ENCODE measurements at places on chromosomes 11 and 22. TPM values are rescaled to one million over a fixed set of nuclear protein-coding genes. Genes with fewer than 3 reads are reported as not detected.

- H3K27ac ChIP-seq, result no peak overlapping the region
- no peak overlapping the region for H3K4me3 ChIP-seq
- H3K36me3 ChIP-seq, result no peaks in the 10 kb centered on the region
Observed at GRCh38 chr11:125443767-125444311, 52.2 kb downstream of the FEZ1 start.

DNA sequence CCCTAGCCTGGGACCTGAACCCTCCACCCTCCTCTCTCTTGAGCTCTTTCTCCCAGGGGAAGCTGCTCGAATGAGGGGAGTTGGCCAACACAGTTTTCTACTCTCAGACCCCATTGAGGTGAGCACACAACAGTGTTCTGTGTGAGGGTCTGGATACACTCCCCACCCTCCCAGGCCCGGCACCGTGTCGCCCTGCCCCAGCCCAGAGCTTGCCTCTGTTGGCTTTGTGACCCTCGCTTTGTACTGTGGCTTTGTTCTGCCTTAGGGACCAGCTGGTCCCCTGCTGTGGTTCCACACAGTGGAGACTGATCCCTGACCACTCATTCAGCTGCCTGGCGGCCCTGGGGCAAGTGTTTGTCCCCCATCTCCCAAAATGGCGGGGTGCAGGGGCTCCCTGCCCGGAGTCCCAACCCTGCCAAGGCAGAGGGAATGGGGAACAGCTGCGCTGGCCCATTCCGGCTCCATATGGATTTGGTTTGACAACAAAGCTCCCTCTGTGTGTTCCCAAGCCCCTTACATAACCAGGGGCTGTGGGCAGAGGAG is 8.3 kb downstream of the ST3GAL4 start:
- H3K36me3 ChIP-seq, result no peaks in the 10 kb centered on the region
- H3K4me1 ChIP-seq, result no peaks in the 10 kb centered on the region
- DNase-seq, result no peak
- no peaks in the 10 kb centered on the region for H3K27me3 ChIP-seq
- no peak overlapping the region for H3K4me3 ChIP-seq

DNA sequence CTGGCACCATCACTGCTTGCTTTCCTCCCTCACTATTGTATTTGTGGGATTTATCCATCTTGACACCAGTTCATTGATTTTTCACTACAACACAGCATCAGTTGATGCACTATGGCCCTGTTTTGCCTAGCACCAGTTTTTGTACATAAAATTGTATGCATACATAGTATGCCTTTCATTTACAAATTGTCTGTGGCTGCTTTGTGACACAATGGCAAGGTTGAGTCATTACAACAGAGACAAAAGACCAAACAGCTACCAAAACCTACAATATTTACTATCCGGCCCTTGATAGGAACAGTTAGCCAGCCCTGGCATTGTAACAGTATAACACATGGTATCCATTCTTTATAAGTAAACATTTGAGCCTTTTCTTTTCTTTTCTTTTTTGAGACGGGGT is 150.3 kb downstream of the LDLRAD3 start:
- no peaks in the 10 kb centered on the region for H3K36me3 ChIP-seq
- no peak for DNase-seq
- H3K27me3 ChIP-seq, result no peaks in the 10 kb centered on the region

DNA sequence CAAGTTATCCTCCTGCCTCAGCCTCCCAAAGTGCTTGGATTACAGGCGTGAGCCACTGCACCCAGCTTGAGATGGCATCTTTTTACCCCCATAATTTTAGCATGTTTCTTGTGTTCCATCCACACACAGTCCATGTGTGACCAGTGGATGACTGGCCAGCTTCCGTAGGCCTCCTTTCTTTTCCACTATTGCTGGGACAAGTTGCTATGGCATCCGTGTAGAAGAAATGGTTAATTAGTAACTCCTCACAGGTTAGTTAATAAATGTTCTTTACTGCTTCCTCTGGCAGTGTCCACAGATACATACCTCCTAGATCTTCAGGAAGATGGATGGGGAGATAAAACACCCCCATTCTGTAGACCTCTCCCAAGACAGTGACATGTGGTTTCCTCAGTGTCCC is 154.3 kb upstream of the RASSF10 start:
- no peak overlapping the region for H3K27ac ChIP-seq

DNA sequence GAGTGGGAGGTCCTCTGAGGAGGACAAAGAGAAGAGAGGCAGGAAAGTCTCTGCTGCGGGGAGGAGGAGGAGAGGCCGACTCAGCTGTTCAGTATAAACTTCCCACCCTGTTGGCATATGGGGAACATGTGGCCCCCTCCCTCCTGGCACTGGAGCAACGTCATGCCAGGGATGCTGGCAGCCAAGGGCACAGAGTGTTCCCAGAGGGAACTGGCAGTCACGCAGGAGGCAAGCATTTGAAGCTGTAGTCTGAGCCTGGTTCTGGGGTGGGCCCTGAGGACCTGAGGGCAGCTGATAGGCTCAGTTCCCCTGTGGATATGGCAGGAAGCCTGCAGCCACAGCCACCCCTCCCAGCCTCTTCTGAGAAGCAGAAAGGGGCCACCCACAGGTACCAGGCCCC is 67.1 kb upstream of the TSPAN18 start:
- H3K36me3 ChIP-seq, result no peaks in the 10 kb centered on the region
- H3K4me1 ChIP-seq, result peaks cover 14% of the 10 kb centered on the region
- no peaks in the 10 kb centered on the region for H3K27me3 ChIP-seq
- no peak for DNase-seq

- DNase-seq, result no peak
- no peaks in the 10 kb centered on the region for H3K4me1 ChIP-seq
- no peaks in the 10 kb centered on the region for H3K36me3 ChIP-seq
Observed at GRCh38 chr11:45269678-45270077, 16.5 kb downstream of the SYT13 start.

GRCh38 chr22:44473580-44473979 is 24.5 kb downstream of the RTL6 start:
- H3K27me3 ChIP-seq, result no peaks in the 10 kb centered on the region
- no peaks in the 10 kb centered on the region for H3K36me3 ChIP-seq
- no peak overlapping the region for H3K27ac ChIP-seq
- DNase-seq, result no peak
- H3K4me3 ChIP-seq, result no peak overlapping the region

GRCh38 chr11:65440831-65441499 is 18.4 kb downstream of the NEAT1 start:
- H3K27ac ChIP-seq, result no peak overlapping the region
- no peak for DNase-seq
- H3K4me3 ChIP-seq, result no peak overlapping the region
- peaks cover 19% of the 10 kb centered on the region for H3K36me3 ChIP-seq
- peaks cover 16% of the 10 kb centered on the region for H3K4me1 ChIP-seq

Gene SLC43A3
- 434 TPM for total RNA-seq

GRCh38 chr11:44997566-44997965 is 46.9 kb upstream of the TP53I11 start:
- DNase-seq, result no peak
- no peak overlapping the region for H3K4me3 ChIP-seq
- H3K27me3 ChIP-seq, result no peaks in the 10 kb centered on the region
- no peak overlapping the region for H3K27ac ChIP-seq
- H3K36me3 ChIP-seq, result no peaks in the 10 kb centered on the region

Gene RBX1
- 88.3 TPM for total RNA-seq

- H3K4me1 ChIP-seq, result peaks cover 43% of the 10 kb centered on the region
- H3K27me3 ChIP-seq, result no peaks in the 10 kb centered on the region
- peak overlapping the region; percentile 50 for H3K27ac ChIP-seq
- DNase-seq, result peak; percentile 49
- H3K36me3 ChIP-seq, result peaks cover 53% of the 10 kb centered on the region
- H3K4me3 ChIP-seq, result peak overlapping the region; percentile 97
Observed at GRCh38 chr11:65506290-65506771, 7.5 kb downstream of the MALAT1 start.

DNA sequence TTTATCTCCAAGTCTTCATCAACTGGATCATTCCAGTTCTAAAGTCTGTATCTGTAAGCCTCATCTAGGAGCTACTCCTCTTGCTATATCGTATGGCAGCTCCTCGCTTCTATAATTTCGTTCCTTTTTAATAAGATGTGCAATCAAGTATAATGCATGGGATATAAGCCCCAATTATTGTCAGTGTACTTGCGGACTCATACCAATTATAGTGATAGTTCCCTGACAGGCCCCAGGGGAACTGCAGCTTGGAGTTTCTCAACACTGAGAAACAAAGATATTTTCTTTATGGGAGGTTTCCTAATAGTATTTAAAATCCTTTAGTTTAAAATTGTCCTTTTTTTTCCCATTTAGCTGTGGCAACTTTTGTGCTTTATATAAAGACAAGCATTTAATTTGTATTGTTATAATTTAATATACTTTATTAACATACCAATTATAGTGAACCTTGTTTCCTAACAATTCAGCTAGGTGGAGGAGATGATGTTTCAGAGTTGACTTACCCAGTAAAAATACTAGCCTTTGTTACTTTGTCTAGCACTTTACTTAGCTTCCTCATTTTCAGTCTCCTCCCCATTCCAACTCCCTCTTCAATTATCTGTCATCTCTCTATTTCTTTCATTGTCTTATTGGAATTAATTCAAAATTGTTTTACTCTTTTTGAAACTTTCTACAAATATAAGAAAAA is 25.3 kb upstream of the DDX17 start:
- DNase-seq, result no peak
- no peaks in the 10 kb centered on the region for H3K36me3 ChIP-seq
- peak overlapping the region; percentile 23 for H3K4me3 ChIP-seq
- peaks cover 14% of the 10 kb centered on the region for H3K4me1 ChIP-seq
- H3K27ac ChIP-seq, result no peak overlapping the region
- no peaks in the 10 kb centered on the region for H3K27me3 ChIP-seq

- H3K36me3 ChIP-seq, result no peaks in the 10 kb centered on the region
- no peak for DNase-seq
- H3K4me1 ChIP-seq, result peaks cover 35% of the 10 kb centered on the region
- no peak overlapping the region for H3K4me3 ChIP-seq
- no peak overlapping the region for H3K27ac ChIP-seq
Observed at GRCh38 chr11:69301081-69301454, 7.1 kb downstream of the MYEOV start.

Gene AQP11
- total RNA-seq, result 0.50 TPM

GRCh38 chr11:123194337-123195187 is 486 bp downstream of the CLMP start:
- no peak for DNase-seq
- H3K4me1 ChIP-seq, result peaks cover 9% of the 10 kb centered on the region
- H3K27me3 ChIP-seq, result peaks cover 24% of the 10 kb centered on the region
- no peak overlapping the region for H3K4me3 ChIP-seq
- no peaks in the 10 kb centered on the region for H3K36me3 ChIP-seq

Gene TBX10
- total RNA-seq, result not detected

- H3K36me3 ChIP-seq, result no peaks in the 10 kb centered on the region
- peaks cover 12% of the 10 kb centered on the region for H3K4me1 ChIP-seq
- H3K27me3 ChIP-seq, result no peaks in the 10 kb centered on the region
Observed at GRCh38 chr22:45586651-45587405, 84.1 kb downstream of the FBLN1 start.

DNA sequence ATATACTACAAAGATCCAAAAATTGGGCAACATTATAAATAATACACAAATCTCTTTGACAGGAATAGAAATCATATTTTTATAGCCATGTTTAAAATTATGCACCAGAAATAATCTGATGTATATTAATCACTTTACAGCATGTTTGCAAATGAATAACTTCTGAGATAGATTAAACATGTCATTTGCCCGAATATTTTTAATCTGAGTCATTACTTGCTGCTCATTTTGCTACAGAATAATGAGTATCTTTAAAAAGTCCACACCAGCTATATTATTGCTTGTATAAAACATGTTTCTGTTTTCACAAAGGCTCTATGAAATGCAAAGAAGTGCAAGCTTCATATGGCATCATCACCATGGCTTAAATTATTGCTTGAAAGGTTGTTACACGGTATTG is 336.8 kb downstream of the GUCY1A2 start:
- H3K36me3 ChIP-seq, result no peaks in the 10 kb centered on the region
- H3K27ac ChIP-seq, result no peak overlapping the region
- no peaks in the 10 kb centered on the region for H3K4me1 ChIP-seq
- H3K4me3 ChIP-seq, result no peak overlapping the region

Gene SLC25A18
- not detected for total RNA-seq

Gene MAPK8IP1
- total RNA-seq, result 1.1 TPM

- H3K36me3 ChIP-seq, result no peaks in the 10 kb centered on the region
- H3K4me1 ChIP-seq, result no peaks in the 10 kb centered on the region
- H3K27me3 ChIP-seq, result no peaks in the 10 kb centered on the region
- no peak overlapping the region for H3K4me3 ChIP-seq
Observed at GRCh38 chr11:86570020-86570419, 102.4 kb downstream of the ME3 start.

DNA sequence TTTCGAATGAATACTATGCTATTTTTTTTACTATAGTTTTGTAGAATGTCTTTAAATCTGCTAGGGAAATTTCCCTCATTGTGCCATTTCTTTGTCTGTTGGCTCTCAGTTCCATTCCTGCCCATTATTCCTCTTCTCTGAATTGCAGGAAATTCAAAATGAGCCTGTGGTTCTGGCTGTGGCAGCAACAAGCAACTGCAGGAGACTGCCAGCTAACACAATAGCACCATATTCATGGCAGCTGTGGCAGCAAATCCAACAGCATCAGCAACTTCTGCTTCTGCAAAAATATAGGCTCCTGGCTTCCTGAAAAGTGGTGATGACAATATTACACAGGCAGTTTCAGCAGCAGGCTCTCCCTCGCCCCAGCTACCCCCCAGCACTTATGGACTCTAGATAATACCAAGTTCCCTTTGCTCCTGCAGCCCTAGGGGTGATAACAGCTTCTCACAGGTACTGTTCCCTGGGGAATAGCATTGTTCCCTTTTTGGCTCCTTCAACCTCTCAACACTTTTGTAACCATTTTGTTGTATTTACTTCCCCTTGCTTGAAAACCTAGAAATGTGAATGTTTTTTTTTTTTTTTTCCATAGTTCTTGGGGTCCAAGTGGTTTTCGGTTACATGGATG is 9.3 kb downstream of the PATE4 start:
- H3K27ac ChIP-seq, result no peak overlapping the region
- no peaks in the 10 kb centered on the region for H3K36me3 ChIP-seq
- no peak overlapping the region for H3K4me3 ChIP-seq

DNA sequence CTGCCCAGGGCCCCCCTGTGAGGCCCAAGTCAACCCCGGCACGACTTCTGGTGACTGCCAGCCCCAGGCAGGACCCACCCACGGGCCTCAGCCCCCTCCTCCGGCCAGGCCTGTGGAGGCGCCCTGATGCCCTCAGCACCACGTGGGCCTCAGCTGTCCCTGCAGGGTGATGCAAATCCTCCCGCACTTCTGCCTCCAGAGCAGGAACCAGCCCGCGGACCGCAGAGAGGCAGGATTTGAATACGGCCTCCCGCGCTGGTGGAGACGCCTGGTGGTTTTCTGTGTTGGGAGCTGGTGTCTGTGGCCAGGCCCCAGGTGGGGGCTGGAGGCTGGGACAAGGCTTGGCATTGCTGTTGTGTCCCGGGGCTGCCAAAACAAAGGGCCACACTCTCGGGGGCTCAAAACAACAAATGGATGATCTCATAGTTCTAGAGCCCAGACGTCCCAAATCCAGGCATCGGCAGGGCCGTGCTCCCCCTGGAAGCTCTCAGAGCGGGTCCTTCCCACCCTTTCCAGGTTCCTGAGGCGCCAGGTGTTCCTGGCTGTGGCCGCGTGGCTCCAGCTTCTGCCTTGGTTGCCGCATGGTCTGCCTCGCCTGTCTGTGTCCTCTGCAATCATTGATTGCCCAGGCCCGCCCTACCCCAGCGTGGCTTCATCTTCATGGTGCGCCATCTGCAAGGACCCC is 19.4 kb downstream of the TRPM5 start:
- peaks cover 7% of the 10 kb centered on the region for H3K4me1 ChIP-seq
- H3K27me3 ChIP-seq, result no peaks in the 10 kb centered on the region
- H3K27ac ChIP-seq, result no peak overlapping the region
- DNase-seq, result no peak
- H3K4me3 ChIP-seq, result no peak overlapping the region

GRCh38 chr22:26374391-26375026 is 54.6 kb upstream of the ASPHD2 start:
- H3K27ac ChIP-seq, result no peak overlapping the region
- no peaks in the 10 kb centered on the region for H3K27me3 ChIP-seq
- no peaks in the 10 kb centered on the region for H3K36me3 ChIP-seq
- no peak for DNase-seq
- no peak overlapping the region for H3K4me3 ChIP-seq

Gene CRYBB1
- not detected for total RNA-seq

Gene OR52E8
- total RNA-seq, result not detected

Measured in CD8-positive, alpha-beta memory T cell (primary cell).